Articular chondrocyte of knee joint (primary cell): ENCODE measurements at places on chromosomes 11 and 22. TPM values are rescaled to one million over a fixed set of nuclear protein-coding genes. Genes with fewer than 3 reads are reported as not detected.

Gene OR51F2
- not detected in 2 replicates for total RNA-seq

Gene CLMP
- 380 and 507 TPM in 2 replicates for total RNA-seq

Gene MAPK8IP2
- 0.86 and 1.0 TPM in 2 replicates for total RNA-seq

Gene ENTHD1
- under 0.01 TPM in 1 of 2 replicates, not detected in the other for total RNA-seq

Gene LARGE2
- not detected in 2 replicates for total RNA-seq

Gene PLAAT5
- 0.39 and 0.86 TPM in 2 replicates for total RNA-seq

Gene MICAL3
- 39.9 and 40.1 TPM in 2 replicates for total RNA-seq

Gene SMARCB1
- total RNA-seq, result 44.3 and 48.2 TPM in 2 replicates
